ENCODE measurements at places on chromosomes 1 and 21.

- DNase-seq = no peak
Observed at GRCh38 chr21:25646474-25646873, 7.4 kb downstream of the JAM2 start.

GRCh38 chr1:231625975-231626534 lies 535 bp upstream of the DISC1 start:
- no peak for DNase-seq

- DNase-seq = no peak
Observed at GRCh38 chr1:24414775-24415333, 748 bp upstream of the NIPAL3 start.

DNA sequence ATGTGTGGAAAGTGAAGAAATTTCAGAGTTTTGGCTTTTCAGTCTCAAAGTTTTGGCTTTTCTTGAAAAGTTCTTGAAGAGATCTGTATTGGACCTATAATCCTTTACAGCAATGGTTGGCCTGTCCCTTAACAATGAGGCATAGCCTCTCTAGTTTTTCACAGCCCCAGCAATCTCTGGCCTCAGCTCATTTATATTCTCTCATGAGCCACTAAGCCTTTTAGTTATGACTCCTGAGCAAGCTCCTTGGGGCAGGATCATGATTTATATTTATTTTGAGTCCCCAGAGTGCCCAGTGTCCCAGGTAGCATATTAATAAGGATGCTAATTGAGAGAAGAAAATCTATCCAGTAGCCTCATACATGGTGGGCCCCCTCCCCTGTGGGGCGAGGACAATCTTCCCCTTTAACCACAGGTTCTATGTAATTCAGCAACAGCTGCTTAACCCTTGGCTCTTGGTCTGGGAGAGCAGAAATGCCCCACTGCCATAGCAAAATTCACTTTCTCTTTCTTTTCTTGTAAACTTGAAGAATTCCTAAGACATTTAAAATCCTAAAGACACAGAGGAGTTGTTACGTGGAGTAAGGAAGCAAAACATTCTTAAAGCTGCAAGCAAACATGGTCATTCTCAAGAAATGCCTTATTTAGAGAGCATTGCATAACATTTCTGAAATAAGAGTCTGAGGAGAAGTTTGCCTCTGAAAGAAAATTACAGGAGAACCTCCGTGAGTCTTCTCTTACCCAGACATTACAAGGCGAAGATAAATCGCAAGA lies 6.3 kb downstream of the NGF start:
- DNase-seq = no peak

GRCh38 chr1:81850031-81850430 lies 49.3 kb downstream of the ADGRL2 start:
- no peak for DNase-seq

GRCh38 chr1:105137543-105138457 lies 1388.1 kb downstream of the AMY1C start:
- peak; percentile 14 for DNase-seq

GRCh38 chr1:157739229-157739901 lies 37.6 kb downstream of the FCRL2 start:
- DNase-seq = no peak

DNA sequence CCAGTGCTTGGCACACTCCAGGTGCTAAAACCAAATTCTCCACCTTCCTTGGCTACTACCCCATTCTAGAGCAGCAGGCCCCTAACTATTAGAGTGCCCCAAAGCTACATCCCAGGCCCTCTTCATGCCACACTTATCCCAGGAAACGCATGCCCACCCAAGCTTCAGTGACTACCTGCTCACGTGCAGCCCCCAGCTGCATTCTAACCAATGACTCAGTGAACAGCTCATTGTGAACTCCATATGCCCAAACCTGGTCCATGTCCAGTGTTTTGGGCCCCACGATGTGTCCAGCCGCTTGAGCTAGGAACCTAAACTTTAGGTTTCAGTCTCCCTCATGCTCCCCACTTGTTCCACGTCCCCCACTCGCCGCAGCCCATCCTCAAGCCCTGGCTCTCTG lies 41.5 kb downstream of the NKAIN1 start:
- DNase-seq = no peak

GRCh38 chr1:233064988-233065387 lies 114.6 kb downstream of the NTPCR start:
- no peak for DNase-seq

DNA sequence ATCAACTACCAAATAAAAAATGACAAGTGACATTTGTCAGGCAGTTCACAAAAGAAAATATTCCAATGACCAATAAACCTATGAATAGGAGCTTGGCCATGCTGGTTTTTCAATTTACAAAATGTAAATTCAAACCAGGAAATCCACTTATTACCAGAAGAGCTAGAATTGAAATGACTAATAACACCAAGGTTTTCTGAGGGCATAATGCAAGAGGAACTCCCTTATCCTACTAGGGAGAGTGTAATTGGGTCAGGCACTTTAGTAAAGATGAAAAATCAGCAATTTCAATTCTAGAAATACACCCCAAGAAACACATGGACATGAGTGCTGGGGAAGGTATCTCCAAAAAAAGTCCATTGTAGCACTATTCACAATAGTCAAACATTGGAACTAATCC lies 16.7 kb upstream of the TIAM1 start:
- DNase-seq = no peak

DNA sequence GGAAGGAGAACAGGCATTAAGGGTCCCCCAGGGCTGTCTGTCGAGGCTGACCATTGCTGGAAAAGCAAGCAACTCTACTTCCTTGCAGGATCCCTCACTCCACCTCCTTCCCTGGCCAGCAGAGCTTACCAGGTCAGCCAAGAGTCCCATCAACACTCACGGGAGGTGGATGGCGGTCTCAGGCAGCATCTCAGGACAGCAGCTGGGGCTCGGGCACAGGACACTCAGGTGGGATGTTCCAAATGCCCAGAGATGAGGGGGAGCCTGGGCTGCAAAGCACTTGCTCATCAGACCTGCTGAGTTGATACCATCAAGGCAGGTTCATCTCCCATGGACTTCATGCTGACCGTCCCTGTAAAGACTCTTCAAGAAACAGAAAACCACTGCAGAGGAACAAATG lies 559.8 kb downstream of the NPHP4 start:
- DNase-seq = no peak

GRCh38 chr1:19205845-19206244 lies 4.2 kb downstream of the UBR4 start:
- DNase-seq = no peak

DNA sequence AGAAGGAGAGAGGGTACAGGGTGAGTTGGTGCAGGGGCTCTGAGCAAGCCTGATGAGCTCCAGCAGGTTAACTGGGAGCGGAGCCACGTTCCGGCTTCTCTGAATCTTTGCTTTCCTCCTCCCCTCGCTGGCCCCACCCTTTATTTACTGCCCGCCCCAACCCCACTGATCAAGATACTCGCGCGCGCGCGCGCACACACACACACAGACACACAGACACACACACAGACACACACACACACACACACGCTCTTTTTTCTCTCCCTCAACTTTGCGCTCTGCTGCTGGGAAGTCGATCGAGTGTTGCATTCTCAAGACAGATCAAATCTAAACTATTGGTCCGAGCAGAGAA lies at the start of gene GRIK1:
Gene GRIK1, minus strand, starts transcription at position 73 of the 352 bp plus-strand sequence.
- DNase-seq = no peak

DNA sequence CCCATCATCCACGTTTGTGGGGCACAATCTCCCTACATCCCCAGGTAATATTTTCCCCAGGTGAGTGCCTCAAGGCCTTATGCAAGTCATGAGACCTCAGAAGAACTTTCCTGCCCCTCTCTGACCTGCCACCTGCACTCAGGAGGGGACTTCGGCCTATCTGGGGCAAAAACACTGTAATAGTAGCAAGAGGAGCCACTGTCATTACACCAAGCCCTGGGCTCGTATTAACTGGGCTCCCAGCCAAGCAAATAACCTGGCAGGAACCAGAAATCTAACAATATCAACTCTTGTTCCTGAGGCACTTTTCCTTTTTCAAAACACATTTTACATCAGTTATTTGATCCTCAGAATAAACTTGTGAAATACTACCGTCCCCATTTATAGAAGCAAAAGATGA lies 30.9 kb downstream of the LAMB3 start:
- DNase-seq = no peak

- DNase-seq = no peak
Observed at GRCh38 chr1:20255666-20256065, 35.0 kb upstream of the VWA5B1 start.

GRCh38 chr1:29827237-29827750 lies 591.0 kb downstream of the PTPRU start:
- no peak for DNase-seq
